ENCODE measurements at places on chromosomes 16 and 17.

GRCh38 chr16:53207810-53208752 lies 153.3 kb downstream of the CHD9 start:
- DNase-seq = no peak

GRCh38 chr16:9854675-9855074 lies 327.6 kb downstream of the GRIN2A start:
- no peak for DNase-seq

DNA sequence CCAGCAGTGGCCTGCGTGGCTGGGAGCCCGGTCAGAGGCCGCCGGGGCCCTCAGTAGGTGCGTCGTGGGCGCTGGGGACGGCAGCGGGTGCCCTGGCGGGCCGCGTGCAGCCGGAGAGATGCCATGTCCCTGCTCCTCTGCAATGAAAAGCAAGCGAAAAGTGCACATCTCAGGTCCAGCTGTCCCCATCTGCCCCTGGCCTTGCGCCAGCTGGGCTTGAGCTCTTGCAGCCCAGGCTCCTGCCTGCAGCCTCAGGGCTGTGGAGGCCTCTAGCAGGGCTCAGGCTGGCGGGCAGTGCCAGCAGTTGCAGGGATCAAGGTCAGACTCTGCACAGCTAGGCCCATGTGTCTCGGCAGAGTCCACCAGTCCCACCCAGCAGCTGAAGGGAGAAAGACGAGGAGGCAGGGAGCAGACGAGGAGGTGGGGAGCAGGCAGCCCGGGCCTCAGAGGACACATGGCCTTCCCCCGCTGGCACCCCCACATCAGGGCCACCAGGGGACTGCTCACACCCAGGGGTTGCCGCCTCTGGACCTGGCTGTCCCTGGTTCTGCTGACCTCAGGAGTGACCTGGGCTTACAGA lies 11.2 kb downstream of the SLC16A3 start:
- DNase-seq = no peak

DNA sequence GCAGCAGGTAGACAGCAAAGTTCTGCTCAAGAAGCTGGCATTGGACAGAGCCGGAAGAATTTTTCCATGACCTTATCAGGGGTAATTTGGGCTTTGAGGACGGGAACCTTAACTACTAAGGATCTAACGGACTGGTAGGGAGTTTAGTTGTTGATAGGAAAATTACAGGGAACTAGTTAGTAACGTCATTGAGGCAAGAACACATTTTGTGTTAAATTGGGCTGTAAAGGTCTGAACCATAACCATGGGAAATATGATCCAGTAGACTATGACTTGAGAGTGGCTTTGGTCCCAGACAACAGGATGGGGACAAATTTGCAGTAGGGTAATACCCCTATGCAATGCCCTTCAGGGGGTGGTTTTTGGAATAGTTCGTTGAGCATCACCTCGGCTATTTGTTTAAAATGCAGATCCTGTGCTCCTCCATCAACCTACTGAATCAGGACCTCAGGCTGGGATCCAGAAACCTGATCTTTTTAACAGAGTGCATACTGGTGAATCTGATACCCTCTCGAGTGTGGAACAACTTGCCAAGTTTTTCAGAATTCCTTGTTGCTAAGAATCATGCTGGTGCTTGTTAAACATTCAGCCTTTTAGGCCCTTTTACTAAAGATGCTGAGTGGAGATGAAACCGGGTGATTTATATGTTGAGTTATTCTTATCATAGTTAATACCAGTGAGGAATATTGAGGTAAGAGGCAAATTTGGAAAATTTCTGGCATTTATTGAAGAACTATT lies 255.1 kb downstream of the MAP2K6 start:
- no peak for DNase-seq

DNA sequence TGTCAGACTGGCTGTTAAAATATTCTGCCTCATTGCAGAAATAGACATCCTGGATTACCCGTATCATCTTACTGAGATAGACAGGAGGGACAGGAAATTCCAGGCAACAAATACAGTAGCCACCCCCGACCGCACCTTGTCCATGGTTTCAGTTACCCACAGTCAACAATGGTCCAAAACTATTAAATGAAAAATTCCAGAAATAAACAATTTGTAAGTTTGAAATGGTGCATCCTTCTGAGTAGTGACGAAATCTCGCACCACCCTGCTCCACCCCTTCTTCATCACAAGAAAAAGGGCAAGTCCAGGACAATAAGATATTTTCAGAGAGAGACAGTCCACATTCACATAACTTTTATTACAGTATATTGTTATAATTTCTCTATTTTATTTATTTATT lies 23.6 kb upstream of the PRSS54 start:
- DNase-seq = no peak

GRCh38 chr16:25097276-25097975 lies 14.1 kb upstream of the LCMT1 start:
- DNase-seq = no peak

- peak; percentile 51 for DNase-seq
Observed at GRCh38 chr17:64355536-64356303, 34.9 kb downstream of the PECAM1 start.

- no peak for DNase-seq
Observed at GRCh38 chr16:56199164-56199563, 7.9 kb downstream of the GNAO1 start.

DNA sequence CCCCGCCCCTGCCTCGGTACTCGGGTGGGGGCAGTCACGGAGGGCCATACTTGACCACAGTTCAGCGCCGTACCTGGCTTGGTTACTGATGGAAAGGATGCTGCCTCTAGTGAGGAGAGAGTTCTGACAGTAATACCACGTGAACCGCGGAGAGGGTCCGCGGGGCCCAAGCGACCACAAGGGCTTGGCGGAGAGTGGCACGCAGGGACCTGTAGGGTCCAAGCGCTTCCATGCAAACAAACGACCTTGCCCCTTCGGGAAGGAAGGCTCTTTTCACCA lies 9.2 kb downstream of the KDM6B start:
- DNase-seq = no peak

DNA sequence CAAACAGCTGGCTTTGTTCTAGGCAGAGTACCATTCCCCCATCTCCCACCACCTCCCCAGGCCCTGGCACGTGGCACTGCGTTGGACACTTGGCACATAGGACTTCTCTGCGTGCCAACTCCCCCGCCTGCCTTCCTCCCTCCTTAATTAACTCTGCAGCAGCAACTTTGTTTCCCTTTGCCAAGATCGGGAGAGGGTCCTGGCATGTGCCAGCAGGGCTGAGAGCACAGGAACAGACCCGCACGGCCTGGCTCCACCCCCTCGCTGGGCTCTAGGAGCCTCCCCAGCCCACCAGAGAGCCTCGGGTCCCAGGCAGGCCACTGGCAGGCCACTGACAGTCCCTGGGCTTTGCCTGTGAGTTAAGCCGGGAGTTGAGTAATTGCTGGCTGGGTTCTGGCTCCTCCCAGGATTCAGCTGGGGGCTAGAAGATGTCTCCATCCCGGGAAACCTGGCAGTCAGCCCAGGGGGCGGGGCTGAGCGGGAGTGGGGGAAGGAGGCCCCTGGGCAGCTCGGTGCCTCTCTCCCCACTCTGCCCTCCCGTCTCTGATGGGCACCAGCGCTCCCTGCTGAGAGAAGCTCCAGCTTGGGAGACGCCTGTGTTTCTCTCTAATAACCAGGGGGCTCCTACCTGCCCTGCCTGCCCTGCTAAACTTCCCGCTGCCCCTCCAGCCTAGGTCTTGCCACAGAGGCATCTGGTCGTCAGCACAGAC lies 224.0 kb upstream of the TNRC6C start:
- no peak for DNase-seq

GRCh38 chr17:47735139-47735464 lies 2.1 kb downstream of the TBX21 start:
- DNase-seq = no peak

GRCh38 chr16:59905606-59906005 lies 1171.5 kb upstream of the GOT2 start:
- no peak for DNase-seq

- no peak for DNase-seq
Observed at GRCh38 chr16:27538528-27538927, 11.2 kb downstream of the GTF3C1 start.

DNA sequence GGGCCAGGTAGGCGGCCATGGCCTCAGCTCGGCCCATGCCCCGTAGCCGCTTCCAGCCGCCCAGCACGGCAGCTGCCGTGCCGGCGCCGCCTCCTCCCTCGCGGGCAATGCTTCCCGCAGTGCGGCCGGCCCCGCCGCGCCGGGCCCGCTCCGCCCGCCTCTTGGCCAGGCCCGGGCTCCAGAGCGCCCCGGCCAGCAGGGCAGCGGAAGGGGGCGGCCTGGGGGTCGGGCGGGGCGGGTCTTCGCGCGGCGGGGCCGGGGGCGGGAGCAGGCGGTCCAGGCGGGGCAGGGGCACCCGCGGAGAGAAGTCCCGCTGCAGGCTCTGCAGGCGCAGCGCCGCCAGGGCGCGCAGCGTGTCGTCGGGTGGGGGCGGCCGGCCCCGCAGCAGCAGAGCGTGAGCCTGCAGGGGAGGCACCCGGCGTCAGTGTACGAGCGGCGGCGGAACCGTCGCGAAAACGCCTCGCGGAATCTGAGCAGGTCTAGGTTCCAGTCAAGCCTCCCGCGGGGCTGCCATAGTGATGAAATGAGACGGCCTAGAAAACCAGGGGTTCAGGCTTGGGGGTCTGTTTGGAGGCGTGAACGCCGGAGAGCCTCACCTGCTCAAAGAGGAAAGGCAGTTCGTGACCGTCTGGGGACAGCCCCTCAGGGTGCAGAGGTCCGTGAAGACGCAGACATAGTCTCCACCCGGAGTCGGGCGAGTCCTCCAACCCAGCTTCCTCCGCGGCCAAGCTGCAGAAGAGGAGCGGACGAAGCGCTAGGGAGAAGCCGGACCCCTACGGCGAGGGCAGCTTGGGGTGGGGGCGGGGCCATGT lies 6.6 kb downstream of the PLEKHH3 start:
- no peak for DNase-seq

DNA sequence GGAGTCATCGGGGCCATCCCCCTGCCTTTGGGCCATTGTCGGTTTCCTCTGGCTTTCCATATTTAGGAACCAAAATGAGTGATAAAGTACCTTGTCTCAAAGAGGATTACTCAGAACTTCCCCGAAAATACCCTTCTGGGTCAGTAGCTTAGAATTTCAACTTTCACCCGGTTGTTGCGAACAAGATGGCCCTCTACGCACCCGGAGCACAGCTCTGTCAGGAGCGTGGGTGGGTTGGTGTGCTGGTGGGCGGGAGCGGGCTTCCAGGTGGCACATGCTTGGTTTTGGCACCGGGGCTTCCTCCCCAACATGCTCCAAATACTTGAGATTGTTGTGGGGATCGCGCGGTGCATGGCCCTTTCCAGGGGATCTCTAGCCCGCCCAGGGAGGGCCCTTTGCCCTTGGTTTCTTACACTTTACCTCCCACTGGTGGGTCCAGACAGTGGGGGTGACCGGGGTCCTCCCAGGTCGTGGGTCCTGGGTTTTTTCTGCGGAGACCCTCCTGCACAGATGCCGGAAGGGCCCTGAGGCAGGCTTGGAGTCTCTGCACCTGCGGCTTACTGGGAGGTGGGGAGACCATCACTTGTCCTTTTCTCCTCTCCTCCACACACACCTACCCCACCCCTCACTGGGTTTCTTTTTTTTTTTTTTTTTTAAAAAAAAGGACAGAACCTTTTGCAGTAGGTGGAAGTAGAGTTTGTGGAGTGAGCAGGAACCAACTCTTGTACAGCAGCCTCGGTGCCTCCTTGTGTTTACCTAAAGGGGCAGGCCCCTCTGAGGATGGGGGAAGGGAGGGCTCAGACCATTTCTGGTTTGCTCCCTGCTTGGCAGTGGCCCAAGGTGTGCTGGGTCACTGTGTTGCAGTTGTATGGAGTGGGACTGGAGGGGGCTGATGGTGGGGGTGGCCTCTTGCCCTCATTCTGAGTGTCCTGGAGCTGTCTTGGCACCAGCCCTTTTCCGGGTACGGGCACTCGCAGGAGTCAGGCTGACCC lies 142.1 kb downstream of the SEC14L1 start:
- no peak for DNase-seq

- no peak for DNase-seq
Observed at GRCh38 chr17:38903404-38903803, 22.0 kb upstream of the LASP1NB start.

DNA sequence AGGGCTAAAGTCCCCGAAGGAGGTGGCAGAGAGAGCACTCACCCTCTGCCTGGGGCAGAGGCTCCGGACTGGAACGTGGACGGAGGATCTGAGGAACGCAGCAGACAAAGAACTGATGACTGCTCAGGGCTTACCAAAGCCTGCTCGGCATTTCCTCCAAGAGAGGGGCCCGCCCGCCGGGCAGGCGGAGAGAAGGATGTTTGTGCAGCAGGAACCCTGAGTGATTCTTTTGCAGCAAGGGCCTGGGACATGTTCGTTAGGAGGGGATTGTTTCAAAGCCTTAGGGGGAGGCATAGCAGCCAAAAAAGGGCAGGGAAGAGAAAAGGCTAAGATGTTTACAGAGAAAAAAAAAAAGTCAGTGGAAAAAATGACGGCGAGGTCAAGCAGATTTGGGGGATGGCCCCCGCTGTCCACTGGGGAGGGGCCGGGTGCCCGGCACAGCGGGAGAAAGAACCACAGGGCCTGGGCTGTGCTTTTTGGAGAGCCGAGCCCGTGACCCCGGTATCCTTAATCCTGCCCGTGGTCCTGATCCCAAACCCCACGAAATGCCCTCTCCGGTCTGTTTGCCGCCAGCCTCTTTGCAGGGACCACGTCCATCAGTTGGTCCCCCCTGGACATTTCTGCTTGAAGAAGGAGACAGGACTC lies 129.3 kb downstream of the NTN1 start:
- DNase-seq = no peak

- DNase-seq = no peak
Observed at GRCh38 chr17:81650951-81651350, 5.4 kb downstream of the PDE6G start.

DNA sequence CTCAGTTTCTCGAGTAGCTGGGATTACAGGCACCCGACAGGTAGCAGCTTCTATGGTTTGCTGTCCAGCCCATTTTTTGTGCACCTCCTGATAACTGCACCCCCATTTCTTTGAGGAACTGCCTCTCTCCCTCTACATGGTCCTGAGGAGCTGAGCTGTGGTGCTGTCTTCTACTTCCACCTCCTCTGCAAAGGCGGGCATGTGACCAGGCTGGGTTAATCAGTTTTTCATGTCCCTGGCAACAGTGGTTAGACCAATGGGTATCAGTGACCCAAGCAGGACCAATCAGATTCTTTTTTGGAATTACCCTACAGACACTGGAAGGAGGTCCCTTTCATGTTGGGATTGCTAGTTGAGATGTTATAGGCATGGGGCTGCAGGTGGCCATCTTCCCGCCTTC lies 41.3 kb downstream of the TBX21 start:
- DNase-seq = no peak

DNA sequence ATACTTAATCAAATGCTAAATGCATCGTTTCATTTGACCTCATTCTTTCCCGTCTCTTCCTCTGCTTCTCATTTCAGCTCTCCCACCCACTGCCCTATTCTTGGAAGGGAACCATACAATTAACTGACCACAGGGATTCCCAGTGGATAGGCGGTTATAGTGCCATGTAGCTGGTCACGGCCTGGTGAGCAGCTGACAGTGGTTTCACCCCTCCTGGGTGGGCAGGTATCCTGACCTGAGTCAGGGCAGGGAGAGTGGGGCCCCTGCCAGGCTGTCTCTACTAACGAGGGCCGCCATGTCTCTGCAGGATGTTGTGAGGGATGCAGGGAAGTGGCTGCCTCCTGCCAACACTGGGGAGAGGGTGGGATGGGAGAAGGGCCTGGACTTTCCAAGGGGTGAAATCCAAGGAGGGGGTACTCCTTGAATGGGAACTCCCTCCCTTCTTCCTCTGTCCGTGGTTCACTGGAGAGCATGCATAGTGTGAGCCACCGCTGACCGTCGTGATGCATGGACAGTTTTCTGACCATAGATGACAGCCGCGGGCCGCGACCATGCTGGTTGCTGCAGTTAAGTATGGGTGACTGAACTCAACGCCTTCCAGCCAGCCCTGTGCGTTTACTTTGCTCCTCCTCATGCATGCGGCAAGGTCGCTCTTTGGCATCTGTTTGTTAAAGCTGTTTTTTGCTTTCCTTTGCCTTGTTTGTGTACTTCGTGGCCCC lies 95.9 kb downstream of the RPTOR start:
- DNase-seq = no peak

Measured in stimulated activated CD8-positive, alpha-beta memory T cell treated with anti-CD3 and anti-CD28 coated beads, Interleukin-7, amount 100 ng/mL, for 48 hours (primary cell).